Neural progenitor cell (in vitro differentiated cells): ENCODE measurements at places on chromosomes 11 and 22. TPM values are rescaled to one million over a fixed set of nuclear protein-coding genes. Genes with fewer than 3 reads are reported as not detected.

DNA sequence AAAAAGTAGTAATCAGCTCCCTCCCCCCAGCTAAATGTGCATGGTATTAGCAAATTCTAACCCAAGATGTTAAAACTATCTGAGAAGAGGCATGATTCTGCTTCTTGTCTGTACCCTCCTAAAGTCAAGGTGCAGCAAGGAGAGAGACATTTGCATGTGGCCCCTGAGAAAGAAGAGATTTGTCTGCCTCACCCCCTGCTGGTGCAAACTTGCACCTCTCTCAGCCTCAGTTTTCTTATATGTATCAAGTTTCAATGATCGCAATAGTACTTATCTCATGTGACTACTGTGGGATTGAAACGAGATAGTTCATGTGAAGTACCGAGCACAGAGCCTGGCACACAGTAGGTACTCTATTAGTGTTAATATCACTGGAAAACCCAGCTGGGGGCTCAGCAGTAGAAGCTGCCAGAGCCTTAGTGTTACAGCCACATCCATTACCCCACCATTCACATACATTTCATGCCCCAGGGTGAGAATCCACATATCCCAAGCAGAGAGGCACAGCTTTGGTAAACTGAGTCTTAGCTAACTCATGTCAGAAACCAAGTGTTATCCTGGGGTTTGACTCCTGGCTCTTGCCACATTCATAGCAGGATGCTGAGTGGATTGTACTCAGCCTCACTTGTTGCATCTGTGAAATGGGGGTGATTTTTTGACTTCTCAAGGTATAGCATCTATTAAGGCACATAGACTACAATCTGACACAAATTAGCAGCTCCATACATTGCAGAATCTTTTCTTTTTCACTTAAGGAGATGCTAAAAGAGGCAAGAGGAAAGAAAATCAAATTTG is 24.9 kb downstream of the CD44 start:
- DNase-seq = no peak

DNA sequence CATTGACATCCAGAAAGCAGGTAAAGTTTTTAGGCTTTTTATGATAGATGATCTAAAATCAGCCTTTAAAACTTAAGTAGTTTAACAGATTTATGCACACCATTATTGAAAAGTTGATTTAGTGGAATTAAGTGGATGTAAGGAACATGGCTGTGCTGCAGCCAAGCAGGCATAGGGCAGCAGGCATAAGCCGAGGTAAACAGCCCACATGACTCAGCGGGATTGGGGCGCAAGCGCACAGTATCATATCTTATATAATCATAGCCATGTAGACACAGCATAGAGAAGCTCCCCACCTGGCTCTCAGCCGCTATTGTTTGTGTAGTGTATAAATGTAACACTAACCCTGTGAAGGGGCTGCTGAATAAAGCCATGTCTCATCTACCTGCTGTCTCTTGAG is 157.5 kb downstream of the WNT11 start:
- peak; percentile 40 for DNase-seq

GRCh38 chr11:61893981-61894380 is 2.6 kb upstream of the FADS3 start:
- no peak for DNase-seq

CHRM1 gene
- total RNA-seq = not detected in 2 replicates

FIBIN gene
- total RNA-seq = 0.09 TPM in 1 of 2 replicates, not detected in the other
